HS-5 (cell line): ENCODE measurements at places on chromosomes 1 and 21.

- DNase-seq = no peak
Observed at GRCh38 chr21:36245115-36245514, 74.9 kb upstream of the MORC3 start.

- no peak for DNase-seq
Observed at GRCh38 chr1:62198781-62199125, 4.1 kb downstream of the L1TD1 start.

- no peak for DNase-seq
Observed at GRCh38 chr1:206687915-206688442, 3.3 kb downstream of the MAPKAPK2 start.

- DNase-seq = no peak
Observed at GRCh38 chr1:24435782-24436365, 20.3 kb downstream of the NIPAL3 start.

GRCh38 chr1:156444407-156445001 lies 56.1 kb downstream of the MEF2D start:
- DNase-seq = no peak

GRCh38 chr21:38082936-38083485 lies 166.8 kb upstream of the KCNJ6 start:
- DNase-seq = no peak

DNA sequence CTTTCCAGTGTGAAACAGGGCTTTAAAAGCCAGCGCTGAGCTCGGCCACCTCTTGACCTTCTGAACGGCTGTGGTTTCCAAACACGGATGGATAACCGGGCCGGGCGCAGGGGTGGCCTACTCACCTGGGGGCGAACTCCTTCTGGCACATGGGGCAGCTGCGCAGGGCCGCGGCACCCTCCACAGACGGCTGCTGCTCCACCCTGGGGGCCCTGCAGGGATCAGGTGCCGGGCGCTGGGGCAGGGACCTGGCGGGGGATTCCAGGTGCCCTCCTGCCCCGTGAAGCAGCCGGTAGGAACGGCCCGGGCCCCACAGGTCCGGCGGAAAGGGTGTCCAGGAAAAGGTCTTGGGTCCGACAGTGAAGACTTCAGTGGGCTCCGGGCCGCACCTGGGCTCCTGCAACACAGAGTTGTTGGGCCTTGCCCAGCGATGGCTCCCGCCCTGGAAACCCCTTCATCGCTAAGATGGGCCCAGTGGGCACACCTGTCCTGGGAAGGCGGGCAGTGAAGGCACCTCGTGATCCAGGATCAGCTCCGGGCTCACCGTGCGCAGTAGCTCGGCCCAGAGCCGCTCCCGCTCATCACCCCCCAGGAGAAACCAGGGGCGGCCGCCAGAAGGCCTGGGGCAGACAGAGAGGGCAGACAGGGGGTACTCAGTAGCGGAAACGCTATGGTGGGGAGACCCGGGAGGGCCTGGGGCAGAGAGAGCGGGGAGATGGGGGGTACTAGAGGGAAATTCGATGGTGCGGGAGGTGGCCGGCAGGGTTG lies 874 bp downstream of the FAAP20 start:
- DNase-seq = no peak

DNA sequence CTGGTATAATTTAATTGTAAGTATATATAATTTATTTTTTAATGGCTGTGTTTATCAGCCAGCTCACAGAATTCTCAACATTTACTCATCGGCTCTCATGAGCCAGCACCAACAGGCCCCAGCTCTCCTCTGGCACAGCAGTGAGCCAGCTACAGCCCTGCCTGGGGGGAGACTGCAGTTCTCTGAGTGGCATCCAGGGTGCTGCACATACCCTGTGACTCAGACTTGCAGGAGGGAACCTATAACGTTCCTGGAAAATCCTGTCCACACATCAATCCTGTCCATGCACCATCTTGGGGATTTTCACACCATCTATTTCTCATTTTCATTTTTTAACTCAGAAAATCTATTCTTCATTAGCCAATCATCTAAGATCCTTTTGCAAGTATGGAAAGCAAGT lies 36.5 kb downstream of the FHAD1 start:
- DNase-seq = no peak

DNA sequence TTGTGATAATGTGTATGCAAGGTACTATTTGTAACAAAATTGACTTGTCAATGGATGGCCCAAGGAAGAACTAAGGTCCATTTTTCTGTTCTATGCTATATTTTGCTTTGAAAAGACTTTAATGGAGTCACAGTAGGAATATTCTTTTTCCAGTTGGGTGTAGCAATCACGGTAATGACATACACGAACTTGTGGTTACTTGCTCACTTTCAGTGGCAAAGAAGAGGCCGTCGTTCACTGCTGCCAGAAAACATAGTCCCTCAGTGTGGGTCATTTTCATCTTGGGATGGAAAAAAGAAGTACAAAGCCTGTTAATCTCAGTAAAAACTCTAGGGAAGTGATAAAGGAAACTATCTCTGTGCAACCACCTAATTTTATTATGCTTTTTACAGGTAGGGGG lies 47.8 kb upstream of the LAMC2 start:
- no peak for DNase-seq

GRCh38 chr1:218752126-218752525 lies 407.0 kb downstream of the TGFB2 start:
- DNase-seq = no peak

GRCh38 chr1:150165622-150166612 lies 16.2 kb downstream of the PLEKHO1 start:
- no peak for DNase-seq

DNA sequence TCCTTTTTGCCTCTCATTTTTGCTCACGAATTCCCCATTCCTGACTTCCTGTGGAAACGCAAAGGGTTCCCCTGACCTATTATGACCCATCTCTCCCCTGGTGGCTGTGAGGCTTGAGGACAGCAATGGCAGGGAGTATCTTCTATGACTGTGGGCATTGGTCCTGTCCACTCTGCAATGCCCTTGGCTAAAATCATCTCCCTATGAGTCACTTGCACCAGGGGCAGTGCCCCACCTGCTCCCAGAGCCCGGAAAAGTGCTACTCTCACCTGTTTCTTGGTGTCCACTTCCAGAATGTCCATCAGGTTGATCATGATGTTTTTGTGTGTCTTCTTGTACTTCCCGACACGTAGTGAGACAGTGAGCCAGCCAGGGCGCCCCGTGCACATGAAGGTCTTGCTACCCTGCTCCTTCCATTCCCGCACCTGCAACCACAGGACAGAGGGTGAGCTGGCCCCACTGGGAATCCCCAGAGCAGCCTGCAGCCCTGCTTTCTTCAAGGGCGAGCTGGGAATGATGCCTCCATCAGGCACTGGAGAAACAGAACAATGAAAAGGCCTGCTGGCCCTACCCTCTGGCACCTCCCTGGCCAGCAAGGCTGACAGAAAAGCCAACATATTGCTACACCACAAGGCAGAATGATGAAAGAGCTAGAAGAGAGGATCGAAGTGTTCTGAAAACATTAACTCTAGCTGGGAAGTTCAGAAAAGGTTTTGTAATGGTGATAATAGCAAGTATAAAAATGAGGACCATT lies 3.5 kb downstream of the DHCR24 start:
- DNase-seq = no peak

DNA sequence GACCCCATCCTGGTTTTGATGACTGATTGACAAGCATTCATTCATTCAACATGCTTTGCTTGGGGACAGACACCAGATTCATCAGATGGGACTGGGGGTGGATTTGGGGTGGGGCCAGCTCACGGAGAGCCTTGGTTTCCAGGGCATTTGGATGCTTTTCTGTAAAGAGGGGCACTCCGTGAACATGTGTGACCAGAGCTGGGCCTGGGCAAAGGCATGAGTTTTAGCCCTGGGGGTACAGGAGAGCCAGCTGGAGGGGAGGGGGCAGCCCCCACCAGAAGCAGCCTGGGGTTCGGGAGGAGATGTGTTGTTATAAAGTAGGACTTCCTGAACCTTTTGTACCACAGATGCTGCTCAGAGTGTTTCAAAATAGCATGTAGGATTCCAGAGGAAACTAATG lies 99.7 kb downstream of the RIPK4 start:
- DNase-seq = no peak

DNA sequence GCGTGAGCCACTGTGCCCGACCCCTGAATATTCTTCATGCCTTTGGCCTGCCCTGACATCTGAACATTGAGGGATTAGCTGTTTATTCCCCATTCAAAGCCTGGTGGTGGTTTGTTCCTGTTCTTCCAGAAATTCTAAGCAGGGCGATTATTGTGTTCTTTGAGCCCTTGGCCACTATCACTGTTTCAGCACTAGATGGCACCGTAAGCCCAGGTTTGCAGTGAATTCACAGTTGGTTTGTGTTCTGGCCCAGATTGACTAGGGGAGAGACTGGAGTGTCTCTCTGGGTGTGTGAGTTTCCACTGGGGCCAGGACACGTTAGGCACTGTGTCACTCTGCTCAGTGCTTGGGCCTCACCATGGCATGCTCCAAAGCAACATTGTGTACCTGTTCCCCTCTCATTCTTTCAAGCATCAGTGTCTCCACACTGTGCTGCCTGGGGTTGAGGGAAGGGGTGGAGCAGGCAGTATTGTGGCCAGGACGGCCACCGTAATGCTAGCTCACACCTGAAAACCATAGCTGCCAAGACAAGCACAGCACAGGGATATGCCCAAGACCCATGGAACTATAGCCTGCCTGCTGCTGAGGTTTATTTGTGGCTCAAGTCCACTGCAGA lies 52.7 kb downstream of the PKN2 start:
- DNase-seq = no peak

DNA sequence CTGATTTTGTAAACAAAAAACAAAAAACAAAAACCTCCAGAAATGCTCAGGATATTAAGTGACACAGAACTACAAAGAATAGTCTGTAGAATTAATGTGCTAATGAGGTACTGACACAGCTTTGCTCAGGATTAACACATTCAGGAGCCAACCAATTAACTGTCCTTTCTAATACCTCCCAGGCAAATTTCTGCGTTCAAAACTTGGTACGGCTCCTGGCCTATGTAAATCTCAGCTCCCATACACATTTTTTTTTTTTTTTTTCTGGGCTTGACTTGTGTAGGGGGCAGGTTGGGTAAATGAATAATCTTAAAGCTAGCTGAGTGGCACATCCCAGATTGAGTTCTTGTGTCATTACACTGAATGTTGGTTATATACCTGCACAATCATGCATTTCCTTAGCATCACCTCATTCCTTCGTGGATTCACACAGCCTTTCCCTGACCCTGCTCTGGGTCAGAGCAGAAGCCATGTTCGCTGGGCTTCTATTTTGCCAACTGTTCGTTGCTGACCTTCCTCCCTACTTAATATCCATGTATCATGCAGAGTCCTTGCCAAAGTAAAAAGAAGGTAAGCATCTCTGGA lies 12.6 kb upstream of the IER5 start:
- DNase-seq = no peak

GRCh38 chr21:20311234-20311787 lies 686.9 kb upstream of the NCAM2 start:
- no peak for DNase-seq
